ENCODE measurements at places on chromosomes 6 and 20.
A peak's percentile ranks its signal among the peaks of the same experiment; 100 is the strongest.

DNA sequence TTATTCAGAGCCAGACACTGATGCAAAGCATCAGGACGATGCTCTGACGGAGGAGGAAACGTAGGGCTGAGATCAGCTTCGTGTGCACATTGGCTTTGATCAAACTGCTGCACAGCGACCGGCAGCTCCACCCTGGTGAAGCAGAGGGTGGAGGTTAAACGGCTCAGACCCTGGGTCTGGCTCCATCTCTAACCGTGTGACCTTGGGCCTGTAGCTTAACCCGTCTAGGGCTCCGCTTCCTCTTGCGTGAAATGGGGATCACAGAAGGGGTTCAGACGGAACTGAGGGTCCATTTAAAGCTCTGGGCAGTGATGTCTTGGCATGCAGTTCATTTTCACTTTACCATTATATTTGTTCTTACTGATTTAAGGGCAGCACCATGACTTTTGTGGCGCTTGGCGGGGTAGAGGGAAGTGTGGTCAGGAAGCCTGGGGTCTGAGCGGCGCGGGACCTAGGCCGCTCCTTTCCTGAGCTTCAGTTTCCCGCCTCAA lies 644 bp downstream of the RBL1 start:
- DNase-seq = peak; percentile 33

DNA sequence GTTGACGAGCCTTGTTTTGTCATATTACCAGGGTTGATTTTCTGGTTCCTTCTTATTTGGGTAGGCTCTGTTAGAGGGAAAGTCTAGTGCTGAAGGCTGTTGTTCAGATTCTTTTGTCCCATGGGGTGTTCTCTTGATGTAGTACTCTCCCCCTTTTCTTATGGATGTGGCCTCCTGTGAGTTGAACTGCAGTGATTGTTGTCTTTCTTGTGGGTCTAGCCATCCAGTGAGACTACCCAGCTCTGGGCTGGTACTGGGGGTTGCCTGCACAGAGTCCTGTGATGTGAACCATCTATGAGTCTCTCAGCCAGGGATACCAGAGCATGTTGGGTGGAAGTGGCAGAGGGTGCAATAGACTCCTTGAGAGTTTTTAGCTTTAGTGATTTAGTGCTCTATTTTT lies 680.6 kb downstream of the RFPL4B start:
- no peak for DNase-seq

GRCh38 chr6:163965426-163966348 lies 551.2 kb downstream of the QKI start:
- DNase-seq = peak; percentile 92

- DNase-seq = no peak
Measured at GRCh38 chr6:34393191-34393965, 909 bp upstream of the NUDT3 start.

DNA sequence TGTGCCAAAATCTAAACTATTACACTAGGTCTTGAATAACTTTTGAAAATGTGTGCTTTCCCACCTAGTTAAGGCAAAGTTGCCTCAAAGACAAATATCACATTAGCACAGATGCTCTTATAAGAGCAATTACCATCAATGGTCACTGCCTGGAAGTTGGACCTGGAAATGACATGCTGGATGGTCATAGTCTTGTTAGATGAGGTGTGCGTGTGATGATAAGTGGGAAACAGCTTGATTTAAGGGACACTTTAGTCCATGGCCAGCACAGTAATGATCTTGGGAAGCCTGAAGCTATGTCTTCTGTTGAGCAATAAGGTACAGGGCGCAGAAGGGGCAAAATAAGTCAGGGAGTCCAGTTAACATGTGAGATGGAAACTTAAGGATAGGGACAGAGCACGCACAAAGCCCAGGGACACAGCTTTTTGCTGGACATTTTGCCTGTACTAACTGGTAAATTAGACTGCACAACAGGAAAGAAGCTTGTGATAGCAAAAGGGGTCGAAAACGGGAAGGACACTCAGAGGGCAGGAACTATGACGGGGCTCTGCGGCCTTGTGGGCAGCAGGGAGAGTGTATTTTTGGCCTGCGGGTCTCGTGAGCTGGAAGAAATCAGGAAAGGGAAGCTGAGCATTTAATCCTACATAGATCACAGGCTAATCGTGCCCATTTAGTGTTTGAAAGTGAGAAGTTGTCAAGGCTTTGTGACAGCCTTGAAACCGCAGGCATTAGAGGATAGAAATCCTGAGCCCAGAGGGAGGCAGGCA lies 66.7 kb upstream of the BMP2 start:
- DNase-seq = no peak

DNA sequence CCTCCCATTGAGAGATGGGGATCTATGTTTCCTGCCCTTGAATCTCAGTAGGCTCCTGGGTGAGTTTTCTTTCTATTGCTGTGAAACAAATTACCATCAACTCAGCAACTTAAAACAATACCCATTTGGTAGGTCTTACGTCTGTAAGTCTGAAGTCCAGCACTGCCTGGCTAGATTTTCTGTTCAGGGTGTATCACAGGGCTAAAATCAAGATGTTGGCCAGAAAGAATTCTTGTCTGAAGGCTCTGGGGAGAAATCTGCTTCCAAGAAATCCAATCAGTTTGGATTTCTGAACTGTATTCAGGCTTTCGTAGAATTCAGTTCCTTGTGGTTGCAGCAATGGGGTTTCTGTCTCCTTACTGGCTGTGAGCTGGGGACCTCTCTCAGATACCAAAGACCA lies 99.6 kb upstream of the SLC24A3 start:
- DNase-seq = no peak

DNA sequence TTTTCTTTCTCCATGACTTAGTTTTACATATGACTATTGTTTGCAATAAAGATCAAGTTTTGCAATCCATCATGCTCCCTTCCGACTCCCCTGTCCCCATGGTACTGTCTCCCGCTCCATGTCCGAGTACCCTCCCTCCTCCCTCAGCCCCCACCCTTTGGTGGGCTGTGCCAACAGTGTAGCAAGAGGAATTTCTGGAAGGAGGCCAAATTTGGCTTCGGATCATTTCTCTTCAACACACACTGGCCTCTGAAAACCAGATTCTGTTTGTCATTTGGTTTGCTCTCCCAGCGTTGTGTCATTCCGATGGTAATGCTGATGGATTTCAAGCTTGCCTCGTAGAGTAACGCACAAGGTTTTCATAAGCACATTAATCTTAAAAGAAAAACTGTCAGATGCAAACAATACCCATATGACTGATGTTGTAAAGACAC lies 22.9 kb upstream of the PAX1 start:
- peak; percentile 84 for DNase-seq

- DNase-seq = no peak
Measured at GRCh38 chr6:53311586-53311935, 37.2 kb downstream of the ELOVL5 start.

DNA sequence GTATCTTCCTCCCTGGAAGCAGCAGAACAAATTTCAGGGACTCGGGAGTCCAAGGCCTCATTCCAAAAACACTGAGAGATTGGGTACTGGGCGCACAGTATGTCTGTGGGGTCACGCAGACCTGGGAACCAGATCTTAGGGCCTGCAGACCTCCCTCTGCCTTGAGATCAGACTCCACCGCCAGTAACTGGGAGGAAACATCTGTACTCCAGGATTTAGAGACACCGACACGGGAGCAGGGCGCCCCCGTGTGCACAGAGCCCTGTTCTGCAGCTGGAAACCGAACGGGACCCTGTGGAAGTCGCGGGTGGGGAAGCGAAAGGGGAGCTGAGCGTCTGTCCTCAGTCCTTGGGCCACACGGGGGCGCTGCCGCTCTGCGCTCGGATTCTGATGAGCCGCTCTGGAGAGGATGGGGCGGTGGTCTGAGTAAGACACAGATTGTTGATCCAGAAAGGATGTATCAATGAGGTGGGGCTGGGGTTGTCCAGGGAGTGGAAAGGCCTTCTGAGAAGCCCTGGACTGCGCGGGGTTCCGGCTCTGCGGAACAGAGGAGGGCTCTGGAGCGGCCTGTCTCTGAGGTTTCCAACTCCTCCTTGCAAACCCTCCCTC lies 35.7 kb upstream of the HLA-E start:
- peak; percentile 88 for DNase-seq

- DNase-seq = no peak
Measured at GRCh38 chr6:77340331-77340730, 123.0 kb downstream of the HTR1B start.

GRCh38 chr6:117165911-117166499 lies 99.4 kb upstream of the VGLL2 start:
- DNase-seq = no peak

GRCh38 chr6:87522686-87523085 lies 49.9 kb downstream of the SLC35A1 start:
- DNase-seq = no peak

- no peak for DNase-seq
Measured at GRCh38 chr20:54205450-54205849, 2.4 kb upstream of the PFDN4 start.

- no peak for DNase-seq
Measured at GRCh38 chr6:133339543-133340384, 98.6 kb downstream of the EYA4 start.

- no peak for DNase-seq
Measured at GRCh38 chr6:5181510-5182317, 79.0 kb downstream of the LYRM4 start.

- DNase-seq = no peak
Measured at GRCh38 chr6:17419189-17419575, 25.8 kb downstream of the CAP2 start.

- no peak for DNase-seq
Measured at GRCh38 chr6:16729744-16730143, 31.5 kb downstream of the ATXN1 start.

GRCh38 chr6:13373488-13373886 lies 45.1 kb upstream of the TBC1D7 start:
- DNase-seq = no peak

DNA sequence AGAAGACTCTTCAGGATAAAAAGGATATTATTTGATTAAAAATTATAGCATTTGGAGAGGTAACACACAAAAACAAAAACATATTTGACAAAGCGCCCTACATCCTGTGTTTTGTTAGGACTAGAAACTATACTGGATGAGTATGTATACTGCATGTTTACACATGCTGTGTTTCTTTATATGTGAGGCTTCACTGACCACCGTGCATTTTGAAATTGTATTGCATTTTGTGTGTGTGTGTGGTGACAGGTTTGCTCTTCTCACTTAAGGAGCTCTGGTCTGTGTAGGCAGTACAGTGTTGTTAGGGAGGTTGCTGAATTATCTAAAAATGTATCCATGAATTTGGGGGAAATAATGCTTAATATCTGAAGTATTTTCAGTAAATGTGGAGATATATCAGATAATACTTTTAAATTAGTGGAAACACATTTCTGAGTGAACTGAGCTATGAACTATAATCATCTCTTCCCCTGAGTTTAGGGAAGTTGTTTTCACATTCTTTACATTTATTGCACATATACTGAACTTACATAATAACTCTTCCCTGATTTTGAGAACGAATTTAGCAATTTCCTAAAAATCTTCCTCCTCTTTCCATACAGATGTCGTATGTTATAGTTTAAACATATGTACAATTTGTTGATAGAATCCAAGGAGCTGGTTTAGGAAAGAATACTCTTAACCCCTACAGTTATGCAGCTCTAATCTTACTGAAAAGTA lies 43.3 kb downstream of the TMEM170B start:
- DNase-seq = no peak

DNA sequence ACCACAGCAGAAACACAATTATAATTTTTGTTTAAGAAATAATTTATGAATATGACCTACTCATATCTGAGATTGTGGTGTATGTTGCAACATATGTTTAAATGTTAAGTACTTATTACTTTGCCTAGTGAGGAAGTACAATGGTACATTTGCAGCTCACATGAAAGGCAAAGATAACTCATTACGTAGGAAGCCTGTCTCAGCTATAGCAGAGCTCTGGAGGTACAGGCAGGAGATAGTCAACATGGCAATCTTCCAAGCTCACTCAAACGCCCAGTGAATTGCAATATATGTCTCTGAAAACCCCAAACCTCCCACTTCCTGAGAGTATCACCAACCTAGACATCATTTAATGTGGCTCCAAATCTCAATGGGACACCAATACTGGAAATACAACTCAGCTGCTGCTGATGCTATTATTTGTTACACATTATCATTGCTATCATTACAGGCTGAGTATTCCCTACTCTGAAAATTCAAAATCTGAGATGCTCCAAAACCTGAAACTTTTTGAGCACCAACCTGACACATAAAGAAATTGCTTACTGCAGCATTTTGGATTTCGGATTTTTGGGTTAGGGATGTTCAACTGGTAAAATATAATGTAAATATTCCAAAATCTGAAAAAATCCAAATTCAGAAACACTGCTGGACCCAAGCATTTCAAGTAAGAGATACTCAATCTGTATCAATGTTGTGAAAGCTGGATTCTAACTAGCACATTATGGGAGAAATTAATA lies 25.1 kb upstream of the GSTA4 start:
- DNase-seq = peak; percentile 46
